Posterior vena cava (tissue), 2 donors: ENCODE measurements at places on chromosomes 4 and X.

DNA sequence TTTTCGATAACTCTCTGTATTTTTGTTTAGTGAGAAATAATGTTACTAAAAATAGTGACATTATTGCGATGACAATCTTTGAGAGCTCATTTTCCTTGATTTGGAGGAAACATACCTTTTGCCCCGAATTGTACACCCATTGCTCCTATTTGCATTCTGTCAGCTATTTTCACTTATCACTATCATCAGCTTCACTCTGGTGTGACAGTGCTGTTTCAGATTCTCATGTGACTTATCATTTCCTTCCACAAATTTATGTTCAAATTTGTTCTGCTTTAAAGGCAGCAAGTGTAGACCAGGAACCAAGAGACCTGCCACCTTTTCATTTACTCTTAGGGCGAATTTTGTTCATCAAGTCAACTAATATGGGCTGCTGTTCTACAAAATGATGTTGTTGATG, 179.4 kb downstream of the RBM46 start:
- DNase-seq = no peak

- no peak for DNase-seq
Observed at GRCh38 chr4:186770481-186771175, 47.0 kb upstream of the FAT1 start.

GRCh38 chrX:111519215-111519614, 7.8 kb downstream of the SERTM2 start:
- no peak for DNase-seq

GRCh38 chrX:13518126-13518525, 51.3 kb upstream of the EGFL6 start:
- DNase-seq = no peak

- no peak for DNase-seq
Observed at GRCh38 chr4:82584931-82585330, 23.1 kb upstream of the TMEM150C start.

GRCh38 chrX:110175146-110175545, 142.7 kb downstream of the AMMECR1 start:
- no peak for DNase-seq

GRCh38 chrX:27591938-27592337, 1.8 kb downstream of the DCAF8L2 start:
- peak; percentile 54 for DNase-seq

GRCh38 chrX:2521927-2522386, 21.2 kb upstream of the DHRSX start:
- peak; percentile 34 for DNase-seq

DNA sequence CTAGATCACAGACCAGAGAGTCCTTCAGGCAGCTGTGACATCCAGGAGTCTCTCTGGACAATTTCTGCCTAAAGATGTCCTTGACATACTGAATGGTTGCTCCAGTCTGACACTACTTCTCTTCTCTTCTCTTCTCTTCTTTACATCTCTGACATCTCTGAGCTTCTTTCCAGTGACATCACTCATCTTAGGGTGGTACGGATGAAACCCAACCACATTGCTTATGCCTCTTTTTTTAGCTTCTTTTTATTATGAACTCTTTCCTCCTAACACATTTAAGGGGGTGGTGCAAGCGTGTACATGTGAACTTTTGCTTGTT, 39.4 kb upstream of the IRF2 start:
- DNase-seq = no peak

- DNase-seq = no peak
Observed at GRCh38 chr4:52856801-52857200, 5.3 kb upstream of the RASL11B start.

DNA sequence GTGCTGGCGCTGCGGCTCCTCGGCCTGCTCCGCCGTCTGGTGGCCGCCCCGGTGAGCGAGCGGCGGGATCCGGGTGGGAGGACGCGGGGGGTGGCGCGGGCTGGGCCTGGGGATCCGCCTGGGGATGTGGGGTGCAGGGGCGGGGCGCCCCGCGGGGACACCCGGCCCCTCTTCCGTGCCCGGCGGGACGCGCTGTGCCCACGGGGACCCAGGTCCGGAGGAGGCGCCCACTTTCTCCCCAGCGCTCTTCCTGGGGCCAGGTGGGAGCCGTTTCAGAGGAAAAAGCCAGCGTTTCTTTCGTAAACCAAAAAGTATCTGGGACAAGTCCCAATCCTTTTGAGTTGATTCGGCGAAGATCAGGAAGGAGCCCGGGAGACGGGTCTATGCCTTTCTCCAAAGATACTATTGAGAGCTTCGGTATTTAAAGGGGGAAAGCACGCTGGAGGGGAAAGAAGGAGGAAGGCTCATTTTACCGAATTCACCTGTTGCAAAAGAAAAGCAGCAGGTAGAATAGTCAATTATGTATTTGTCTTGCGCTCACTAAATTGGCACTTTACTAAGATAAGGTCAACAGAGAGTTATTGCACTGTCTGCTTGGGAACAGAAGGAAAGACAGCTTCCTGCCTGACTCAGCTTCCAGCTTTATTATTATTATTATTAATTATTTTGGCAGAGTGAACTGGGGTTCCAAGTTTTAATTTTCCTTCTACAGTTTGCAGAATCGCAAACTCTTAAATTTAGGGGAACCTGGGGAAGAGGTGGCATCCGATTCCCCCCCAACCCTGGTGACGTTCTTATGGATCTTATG, 81.5 kb upstream of the CD99 start:
- DNase-seq = no peak

DNA sequence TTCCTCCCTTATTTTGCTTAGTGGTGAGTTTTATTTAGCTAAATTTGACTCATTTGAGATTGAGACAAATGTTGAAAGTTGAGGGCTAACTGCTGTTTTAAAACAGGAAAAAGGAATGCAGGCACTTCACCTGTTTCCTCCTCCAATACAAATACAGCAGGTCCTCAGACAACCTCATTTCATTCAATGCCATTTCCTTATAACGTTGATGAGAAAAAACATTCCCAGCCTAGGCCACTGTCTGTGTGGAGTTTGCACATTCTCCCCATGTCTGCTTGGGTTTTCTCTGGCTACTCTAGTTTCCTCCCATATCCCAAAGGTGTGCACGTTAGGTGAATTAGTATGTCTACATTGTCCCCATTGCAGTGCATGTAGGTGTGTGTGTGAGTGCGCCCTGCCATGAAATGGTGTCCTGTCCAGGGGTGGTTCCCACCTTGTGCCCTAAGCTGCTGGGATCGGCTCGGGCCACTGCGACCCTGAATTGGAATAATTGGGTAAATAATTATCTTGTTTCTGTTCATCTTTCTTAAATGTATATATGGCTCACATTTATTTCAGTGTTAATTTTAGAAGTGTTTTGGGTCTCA, 21.9 kb downstream of the SMAD1 start:
- DNase-seq = no peak

DNA sequence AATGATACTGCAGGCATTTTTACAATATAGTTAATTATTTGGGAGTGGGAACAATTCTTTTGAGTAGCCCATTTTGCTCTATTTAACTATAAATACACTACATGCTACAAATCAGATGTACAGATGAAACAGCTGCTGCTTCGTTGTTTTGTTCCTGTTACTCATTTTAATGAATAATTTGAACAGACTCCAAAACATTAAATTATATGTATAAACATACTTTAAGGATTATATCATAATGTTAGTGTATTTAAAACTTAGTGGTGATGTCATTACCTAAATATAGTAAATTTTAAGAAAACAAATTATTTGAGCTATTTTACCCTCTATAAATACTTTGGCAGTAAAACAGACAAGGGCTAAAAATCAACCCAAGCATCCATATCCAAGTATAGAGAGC, 60.7 kb downstream of the GAB1 start:
- DNase-seq = no peak

DNA sequence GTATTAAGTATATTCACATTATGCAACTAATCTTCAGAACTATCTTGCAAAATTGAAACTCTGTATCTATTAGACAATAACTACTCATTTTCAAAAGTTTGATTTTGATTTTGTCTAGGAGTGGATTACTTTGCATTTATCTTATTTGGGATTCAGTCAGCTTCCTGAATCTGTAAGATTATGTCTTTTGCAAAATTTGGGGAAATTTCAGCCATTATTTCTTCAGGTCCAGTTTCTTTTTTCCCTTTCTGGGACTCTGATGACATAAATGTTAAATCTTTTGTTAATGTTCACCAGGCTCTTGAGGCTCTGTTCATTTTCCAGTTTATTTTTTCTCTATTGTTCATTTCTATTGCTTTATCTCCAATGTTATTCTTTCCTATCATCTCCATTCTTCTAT, 15.0 kb downstream of the RPS6KA3 start:
- no peak for DNase-seq

- no peak for DNase-seq
Observed at GRCh38 chrX:7647831-7648230, 195.1 kb upstream of the VCX start.

DNA sequence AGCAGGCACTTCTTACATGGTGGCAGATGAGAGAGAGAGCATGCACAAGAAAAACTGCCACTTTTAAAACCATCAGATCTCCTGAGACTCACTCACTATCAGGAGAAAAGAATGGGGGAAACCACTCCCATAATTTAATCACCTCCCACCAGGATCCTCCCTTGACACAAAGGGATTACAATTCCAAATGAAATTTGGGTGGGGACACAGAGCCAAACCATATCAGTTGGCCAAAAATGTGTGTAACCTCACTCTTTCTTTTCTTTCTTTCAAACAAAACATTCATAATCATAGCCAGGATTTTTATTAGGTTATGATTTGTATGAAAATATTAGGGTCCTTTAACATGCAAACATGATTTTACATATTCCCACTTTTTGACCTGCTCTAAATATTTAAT, 222.1 kb downstream of the PCDH18 start:
- no peak for DNase-seq

- DNase-seq = no peak
Observed at GRCh38 chrX:38675856-38676255, 114.5 kb downstream of the TSPAN7 start.
